ENCODE measurements at places on chromosomes 12 and 14. TPM values are rescaled to one million over a fixed set of nuclear protein-coding genes. Genes with fewer than 3 reads are reported as not detected.

The ASB2 gene
- 0.35 TPM for total RNA-seq

The NRIP2 gene
- 0.15 TPM for total RNA-seq

DNA sequence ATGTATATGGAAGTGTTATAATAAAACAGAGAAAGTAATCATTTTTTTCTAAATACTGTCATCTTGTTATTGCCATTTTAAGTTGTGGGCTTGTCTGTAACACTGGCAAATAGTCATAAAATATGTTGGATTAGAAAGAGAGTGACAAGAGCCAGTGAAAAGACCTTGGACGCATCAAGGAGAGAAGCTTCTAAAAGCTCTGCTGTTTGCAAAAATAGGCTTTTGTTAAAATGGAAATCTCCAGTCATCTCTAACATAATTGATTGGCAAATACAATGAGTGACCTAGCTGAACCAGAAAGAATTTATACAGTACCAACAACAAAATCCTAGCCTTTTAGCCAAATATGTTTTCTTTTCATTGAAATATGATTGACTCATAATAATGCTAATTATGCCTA is 245.8 kb upstream of the RMST start:
- no peaks in the 10 kb centered on the region for H3K36me3 ChIP-seq
- H3K27me3 ChIP-seq, result no peaks in the 10 kb centered on the region
- no peak overlapping the region for H3K4me3 ChIP-seq
- H3K27ac ChIP-seq, result no peak overlapping the region
- no peaks in the 10 kb centered on the region for H3K4me1 ChIP-seq
- DNase-seq, result no peak

GRCh38 chr12:106079148-106079738 is 59.5 kb downstream of the NUAK1 start:
- H3K27me3 ChIP-seq, result no peaks in the 10 kb centered on the region
- peak; percentile 11 for DNase-seq
- H3K27ac ChIP-seq, result no peak overlapping the region
- peaks cover 8% of the 10 kb centered on the region for H3K36me3 ChIP-seq
- H3K4me1 ChIP-seq, result peaks cover 4% of the 10 kb centered on the region

DNA sequence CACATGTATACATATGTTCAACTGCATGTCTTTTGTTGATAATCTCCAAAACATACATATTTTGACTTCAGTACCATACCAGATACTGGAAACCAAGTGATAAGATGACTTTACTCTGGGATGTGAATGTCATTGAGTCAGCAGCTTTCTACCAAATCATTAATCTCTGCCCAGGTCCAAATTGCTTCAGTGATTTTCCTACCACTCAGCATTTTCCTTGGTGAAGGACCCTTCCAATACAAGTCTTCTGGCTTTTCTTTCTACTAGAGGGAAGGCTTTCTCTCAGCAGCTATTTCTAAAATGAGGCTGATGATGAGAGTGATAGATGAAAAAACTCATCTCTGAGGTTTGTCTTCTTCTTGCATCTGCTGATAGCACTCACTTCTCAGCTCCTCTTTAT is 1008.5 kb downstream of the NRXN3 start:
- no peaks in the 10 kb centered on the region for H3K4me1 ChIP-seq
- H3K36me3 ChIP-seq, result no peaks in the 10 kb centered on the region
- no peaks in the 10 kb centered on the region for H3K27me3 ChIP-seq
- no peak overlapping the region for H3K27ac ChIP-seq

- H3K4me3 ChIP-seq, result peak within 1 kb of the TSS; percentile 85
- DNase-seq, result peak; percentile 81
- H3K36me3 ChIP-seq, result peaks cover 2% of the 10 kb centered on the region
- no peak within 1 kb of the TSS for H3K27ac ChIP-seq
- no peaks in the 10 kb centered on the region for H3K4me1 ChIP-seq
- H3K27me3 ChIP-seq, result no peaks in the 10 kb centered on the region
Measured at GRCh38 chr14:50943943-50944646, at the start of gene PYGL. TSS of gene PYGL (minus strand) at chr14:50944483. CDS start at chr14:50944403, 80 bp downstream.

GRCh38 chr12:120534703-120535655 is 823 bp downstream of the RNF10 start:
- H3K27me3 ChIP-seq, result no peaks in the 10 kb centered on the region
- H3K36me3 ChIP-seq, result peaks cover 18% of the 10 kb centered on the region
- no peaks in the 10 kb centered on the region for H3K4me1 ChIP-seq
- DNase-seq, result peak; percentile 58
- peak overlapping the region; percentile 95 for H3K4me3 ChIP-seq

The NFE2 gene
- 1.5 TPM for total RNA-seq

The PARPBP gene
- total RNA-seq, result 29.0 TPM
